ENCODE measurements at places on chromosomes 5 and 9. TPM values are rescaled to one million over a fixed set of nuclear protein-coding genes. Genes with fewer than 3 reads are reported as not detected.

- no peak for DNase-seq
These were observed 22.7 kb downstream of the CLTA start for GRCh38 chr9:36213387-36213786.

DNA sequence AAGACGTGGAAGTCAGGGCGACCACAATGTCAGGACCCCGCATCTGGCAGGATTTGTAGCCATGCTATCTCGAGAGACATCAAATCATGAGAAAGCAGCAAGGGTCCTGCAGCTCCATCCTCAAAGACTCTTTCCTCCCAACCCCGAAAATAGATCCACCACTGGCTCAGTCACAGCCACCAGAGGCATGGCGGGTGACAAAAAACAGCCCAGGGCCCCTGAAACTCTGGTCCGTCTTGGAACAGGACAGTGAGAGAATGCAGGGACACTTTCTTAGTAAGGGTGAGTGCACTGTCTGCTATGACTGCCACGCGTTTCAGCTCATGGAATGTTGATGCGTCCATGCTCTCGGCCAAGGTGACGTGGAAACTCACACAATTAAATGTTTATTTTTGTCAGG, 220.9 kb downstream of the IRX2 start:
- no peak for DNase-seq

- DNase-seq, result no peak
These were observed 336.0 kb downstream of the ENC1 start for GRCh38 chr5:74304536-74304935.

ALDH7A1 gene
- 82.2 TPM for polyA plus RNA-seq

Measured in AG04450 (cell line).